ENCODE measurements at places on chromosomes 1 and 21. TPM values are rescaled to one million over a fixed set of nuclear protein-coding genes. Genes with fewer than 3 reads are reported as not detected.

Gene ZNF683
- total RNA-seq: not detected

Gene NCF2
- total RNA-seq: 0.41 TPM

Gene SYPL2
- 3.7 TPM for total RNA-seq

DNA sequence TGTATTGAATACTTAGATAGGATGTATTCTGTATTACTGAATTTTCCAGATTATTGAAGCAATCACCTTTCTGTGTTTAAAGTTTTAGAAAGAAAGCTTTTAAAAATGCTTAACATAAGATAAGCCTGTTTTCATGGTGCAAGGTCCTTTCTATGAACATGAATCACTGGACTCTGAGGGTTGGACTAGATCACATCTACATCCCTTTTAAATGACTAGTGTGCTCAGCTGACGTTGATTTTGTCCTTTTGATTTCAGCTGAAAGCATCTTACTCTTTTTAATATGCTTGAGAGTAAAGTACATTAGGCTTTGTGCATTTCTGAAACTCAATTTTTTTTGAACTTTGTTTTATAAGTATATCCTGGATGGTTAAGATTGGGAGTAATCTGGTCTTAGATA, 16.2 kb downstream of the MIER1 start:
- DNase-seq: no peak

DNA sequence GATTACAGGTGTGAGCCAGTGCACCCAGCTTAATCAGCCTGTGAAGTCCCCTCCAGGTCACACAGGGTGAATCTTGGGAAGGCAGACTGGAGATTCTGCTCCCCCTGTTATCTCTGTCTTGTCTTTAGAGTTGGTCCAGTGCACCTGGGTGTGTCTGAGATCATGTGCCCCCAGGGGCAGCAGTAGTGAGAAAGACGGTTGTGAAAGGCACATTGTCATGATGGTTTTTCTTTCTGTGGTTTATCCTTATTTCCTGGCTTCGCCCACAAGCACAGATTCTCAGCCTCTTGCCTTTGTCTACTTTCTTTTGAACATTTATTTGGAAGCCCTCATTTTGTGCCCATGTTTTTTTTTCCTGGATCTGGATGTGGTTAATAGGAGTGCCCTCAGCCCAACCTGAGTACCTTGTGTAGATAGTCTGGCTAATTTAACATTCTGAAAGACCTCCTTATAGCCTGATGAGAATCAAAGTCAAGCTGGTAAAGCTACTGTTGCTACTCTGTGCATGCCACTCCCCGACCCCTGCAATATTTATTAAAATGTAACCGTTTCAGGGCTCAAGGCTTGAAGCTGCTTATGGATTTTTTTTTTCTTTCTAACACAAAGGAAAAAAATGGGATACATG, 23.7 kb downstream of the UCK2 start:
- DNase-seq: no peak

GRCh38 chr1:198088360-198089071, 68.3 kb upstream of the NEK7 start:
- DNase-seq: no peak
